ENCODE measurements at places on chromosomes 3 and 15.

- no peak for DNase-seq
These were observed 6.8 kb upstream of the PDCD6IP start for GRCh38 chr3:33791477-33792166.

GRCh38 chr15:25783134-25783533 lies 80.0 kb downstream of the ATP10A start:
- DNase-seq, result no peak

DNA sequence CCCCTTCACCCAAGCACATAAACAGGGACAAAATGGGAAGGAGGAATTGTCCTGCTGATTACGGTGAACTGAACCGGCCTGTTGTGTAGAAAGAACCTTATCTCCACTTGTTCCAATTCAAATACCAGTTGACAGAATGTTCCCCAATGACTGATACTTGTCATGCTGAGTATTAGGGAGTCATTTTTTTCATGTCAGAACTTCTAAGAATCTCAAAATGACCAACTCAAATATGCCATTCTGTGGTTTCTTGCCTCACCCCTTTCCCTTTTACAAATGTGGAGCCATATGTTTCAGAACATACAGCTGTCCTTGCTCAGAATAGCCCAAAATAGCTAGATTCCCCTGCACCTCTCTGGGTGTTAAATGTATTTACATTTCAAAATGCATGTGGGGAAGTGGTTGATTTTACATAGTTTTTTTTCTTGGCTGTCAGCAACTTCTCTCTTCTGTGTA lies 405.9 kb upstream of the TBL1XR1 start:
- no peak for DNase-seq

- DNase-seq, result no peak
These were observed 7.3 kb downstream of the DCUN1D1 start for GRCh38 chr3:182973047-182973446.

DNA sequence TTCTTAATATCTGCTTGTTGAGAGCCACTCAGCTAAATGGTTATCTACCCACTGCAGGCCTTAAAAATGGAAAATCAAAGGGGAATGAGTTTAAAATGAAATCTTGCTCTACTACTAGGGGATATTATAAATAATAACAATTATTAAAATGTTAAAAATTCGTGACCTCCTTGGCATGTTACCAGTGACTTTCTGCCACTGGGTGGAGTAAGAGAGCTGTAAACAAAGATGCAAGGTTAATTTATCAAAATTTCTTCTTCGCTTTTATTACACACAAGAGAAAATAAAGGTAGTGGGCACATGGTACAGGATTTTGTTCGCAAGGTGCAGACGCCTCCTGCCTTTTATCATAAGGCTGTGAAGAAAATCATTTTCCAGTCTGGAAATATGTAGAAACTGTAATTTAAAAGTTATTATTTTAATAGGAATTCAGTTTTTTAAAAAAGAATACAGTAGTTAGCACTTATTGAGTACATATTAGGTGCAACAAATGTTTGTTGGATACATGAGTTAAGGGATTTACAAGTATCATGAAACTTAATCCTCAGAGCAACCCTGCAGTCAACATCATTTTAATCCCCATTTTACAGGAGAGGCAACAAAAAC lies 272.6 kb downstream of the SUCLG2 start:
- DNase-seq, result no peak

- no peak for DNase-seq
These were observed 78.1 kb downstream of the ADCY5 start for GRCh38 chr3:123370819-123371218.

GRCh38 chr3:36434687-36435426 lies 54.6 kb downstream of the STAC start:
- no peak for DNase-seq

DNA sequence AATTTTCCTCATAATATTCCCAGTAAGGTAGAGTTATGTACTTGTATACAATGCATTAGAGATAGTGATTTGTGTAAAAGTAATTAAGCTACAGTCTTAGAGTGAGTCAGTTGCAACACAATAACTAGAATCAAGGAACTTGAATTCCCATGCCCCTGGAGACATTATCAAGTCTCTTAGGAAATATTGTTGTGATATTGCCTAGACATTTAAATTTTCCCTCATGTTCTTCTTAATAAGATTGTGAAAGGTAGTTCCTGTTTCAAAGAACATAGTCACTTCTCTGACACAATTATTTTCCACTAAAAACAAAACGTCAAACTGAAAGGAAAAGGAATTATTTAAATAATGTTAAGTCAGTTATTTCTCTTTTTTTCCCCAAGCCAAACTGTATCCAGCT lies 13.0 kb upstream of the ATP1B3 start:
- no peak for DNase-seq

DNA sequence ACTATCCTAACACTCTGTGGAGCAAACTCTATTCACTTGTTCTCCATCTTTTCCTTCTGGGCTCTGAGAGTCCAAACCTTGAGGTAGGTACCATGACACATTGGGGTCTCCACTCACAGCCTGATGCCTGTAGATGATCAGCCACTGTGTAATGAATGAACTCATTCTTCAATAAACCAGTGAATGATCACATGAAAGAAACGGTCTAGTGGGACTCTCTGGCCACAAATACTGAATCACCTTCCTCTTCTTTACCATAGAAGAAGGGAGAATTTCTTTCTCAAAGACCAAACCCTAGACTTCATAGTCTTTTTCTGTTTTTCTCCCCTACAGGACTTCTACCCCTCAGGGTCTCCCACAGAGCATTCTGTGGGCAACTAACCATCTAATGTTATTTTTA lies 20.5 kb upstream of the ABHD2 start:
- no peak for DNase-seq

DNA sequence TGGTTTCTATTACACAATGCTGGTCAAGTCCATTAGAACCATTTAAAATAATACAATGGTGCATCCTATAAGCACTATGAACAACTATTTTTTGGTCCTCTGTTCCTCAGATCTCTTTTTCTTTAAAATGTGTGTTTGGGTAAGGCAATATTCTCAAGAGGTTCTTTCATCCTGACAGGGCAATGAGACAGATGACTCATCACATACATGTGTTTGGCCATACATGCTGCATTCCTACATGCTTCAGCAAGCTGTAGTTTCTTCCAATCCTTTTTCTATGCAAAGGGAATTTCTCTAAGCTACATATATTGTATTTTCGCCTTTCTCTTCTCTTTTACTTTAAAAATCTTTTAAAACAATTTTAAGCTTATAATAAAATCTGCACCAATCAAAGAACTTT lies 52.7 kb downstream of the OTOL1 start:
- DNase-seq, result no peak

- DNase-seq, result no peak
These were observed 27.1 kb upstream of the LACTB start for GRCh38 chr15:63094495-63094931.

- no peak for DNase-seq
These were observed 70.7 kb downstream of the SEMA5B start for GRCh38 chr3:122956693-122957455.

GRCh38 chr3:172675441-172676193 lies 35.2 kb downstream of the NCEH1 start:
- no peak for DNase-seq

- DNase-seq, result no peak
These were observed 4.3 kb downstream of the SLCO3A1 start for GRCh38 chr15:91857772-91858171.

- DNase-seq, result no peak
These were observed 712.5 kb downstream of the MCTP2 start for GRCh38 chr15:94943888-94944287.

DNA sequence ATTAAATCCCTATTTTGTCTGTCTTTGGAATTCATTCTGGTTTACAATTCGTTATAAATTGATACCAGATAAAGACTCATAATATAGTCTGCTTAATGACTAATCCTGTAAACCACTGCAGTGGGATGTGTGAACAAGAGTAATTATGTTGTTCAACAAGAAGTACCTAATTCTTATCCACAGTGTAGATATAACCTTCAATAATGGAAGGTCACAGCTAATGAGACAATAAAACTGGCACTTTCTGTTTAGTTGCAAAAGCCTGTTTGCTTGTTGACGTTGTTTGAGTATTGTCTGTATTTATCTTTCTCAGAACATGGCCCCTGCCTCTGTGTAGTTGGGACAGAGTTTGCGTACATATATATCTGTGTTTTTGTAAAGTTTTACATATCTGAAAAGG lies 26.7 kb downstream of the PIAS1 start:
- no peak for DNase-seq

DNA sequence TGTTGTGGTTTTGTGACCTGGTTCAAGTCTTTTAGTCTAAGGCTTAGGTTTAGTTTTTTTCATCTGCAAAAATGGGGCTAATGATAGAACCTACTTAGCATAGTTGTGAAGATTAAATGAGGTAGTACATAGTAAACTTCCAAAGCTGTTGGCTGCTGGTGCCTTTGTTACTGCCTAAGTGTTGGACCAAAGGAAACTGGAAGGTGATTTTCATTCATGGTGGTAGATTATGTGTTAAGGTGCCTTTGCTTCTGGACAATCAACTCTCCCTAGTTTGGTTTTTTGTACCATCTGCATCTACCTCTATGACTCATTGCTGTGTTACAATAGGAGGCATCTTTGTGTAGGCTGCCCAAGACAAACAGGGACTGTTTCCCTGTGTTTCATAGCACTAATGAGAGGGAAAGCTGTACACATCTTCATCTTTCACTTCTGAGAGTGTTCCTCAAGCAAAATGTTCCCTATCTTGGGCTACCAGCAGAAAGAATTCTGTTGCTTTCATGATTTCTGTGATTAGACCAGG lies 3.2 kb downstream of the MAP2K1 start:
- no peak for DNase-seq

- peak; percentile 52 for DNase-seq
These were observed at the start of gene MCF2L2 for GRCh38 chr3:183428447-183429211. TSS of gene MCF2L2 (minus strand) at chr3:183428619. CDS start at chr3:183427977, 642 bp downstream.

DNA sequence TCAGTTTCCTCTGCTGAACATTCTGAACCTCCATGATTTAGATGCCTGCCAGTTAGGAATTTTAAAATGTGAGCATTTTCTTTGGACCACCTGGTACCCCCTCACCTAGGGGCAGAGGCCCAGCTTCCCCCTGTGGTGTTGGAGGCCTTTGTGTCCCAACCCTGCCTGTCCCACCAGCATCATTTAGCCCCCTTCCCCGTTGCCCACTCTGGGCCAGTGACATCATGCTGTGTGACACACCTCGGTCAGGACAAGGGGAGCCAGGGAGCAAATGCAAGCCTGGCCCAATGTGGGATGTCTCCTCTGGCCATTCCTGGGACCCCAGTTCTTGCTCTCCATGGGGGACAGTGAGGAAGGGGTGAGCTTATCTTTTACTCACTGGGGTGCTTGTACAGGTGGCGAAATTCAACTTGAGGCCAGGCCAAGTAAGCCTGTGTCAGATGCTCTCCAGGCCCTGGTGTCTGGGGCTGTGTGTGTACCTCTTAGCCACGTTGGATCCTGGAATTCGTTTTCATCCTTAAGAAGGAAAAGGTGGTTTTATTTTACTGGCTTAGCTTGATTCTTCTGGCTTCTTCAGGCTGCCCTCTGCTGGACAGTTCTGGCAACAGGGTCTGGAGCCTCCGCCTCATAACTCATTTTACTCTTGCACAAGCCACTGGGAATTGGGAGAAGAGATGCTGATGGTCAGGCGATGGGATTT lies 49.7 kb upstream of the MYZAP start:
- DNase-seq, result no peak

DNA sequence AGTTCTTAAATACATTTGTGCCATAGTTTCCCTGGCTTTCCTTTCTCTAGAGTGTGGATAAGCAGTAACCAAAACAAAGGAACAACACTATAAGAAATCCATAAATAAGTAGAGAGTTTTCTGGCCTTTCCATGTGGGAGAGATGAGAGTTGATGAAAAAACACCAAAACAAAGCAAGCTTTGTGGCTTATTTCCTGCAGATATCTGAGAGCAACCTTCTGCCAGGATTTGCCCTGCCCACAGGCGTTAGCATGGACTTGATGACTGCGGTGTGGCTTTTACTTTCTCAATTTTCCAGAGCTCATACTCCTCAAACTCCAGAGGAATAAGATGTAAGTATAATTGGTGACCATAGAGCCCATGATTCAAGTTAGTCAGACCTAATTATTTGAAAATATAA lies 194.9 kb downstream of the RAP2B start:
- no peak for DNase-seq

DNA sequence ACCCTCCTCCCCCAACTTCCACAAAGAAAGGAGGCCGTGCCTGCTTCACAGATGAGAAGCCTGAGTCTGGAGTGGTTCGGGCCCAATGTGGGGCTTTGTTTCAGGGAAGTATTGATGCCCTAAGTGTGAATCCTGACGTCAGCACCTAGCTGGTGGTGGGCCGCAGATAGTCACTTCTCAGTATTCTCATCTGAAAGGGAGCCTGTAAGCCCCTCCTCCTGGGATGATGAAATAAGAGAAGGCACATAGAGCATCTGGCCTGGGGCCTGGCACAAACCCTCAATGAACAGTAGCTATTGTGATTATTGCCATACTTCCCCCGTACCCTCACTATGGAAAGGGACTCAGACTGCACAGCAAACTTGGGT lies 24.8 kb downstream of the LINGO1 start:
- no peak for DNase-seq

DNA sequence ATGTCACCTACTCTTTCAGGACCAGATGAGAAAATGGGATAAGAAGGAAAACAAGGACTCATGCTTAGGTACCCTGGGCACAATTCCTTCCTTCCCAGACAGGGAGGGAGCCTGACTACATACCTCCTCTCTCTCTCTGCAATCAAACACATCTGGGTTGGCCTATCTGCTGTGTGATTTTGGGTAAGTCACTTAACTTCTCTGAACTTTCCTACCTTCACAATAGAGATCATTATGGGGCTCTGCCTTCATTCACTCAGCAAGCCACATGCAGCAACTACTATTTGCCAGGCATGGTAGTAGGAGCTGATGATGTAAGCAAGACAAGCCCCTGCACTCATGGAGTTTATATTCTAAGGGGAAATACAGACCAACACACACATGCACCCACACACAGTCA lies 251.2 kb downstream of the SHQ1 start:
- DNase-seq, result no peak

DNA sequence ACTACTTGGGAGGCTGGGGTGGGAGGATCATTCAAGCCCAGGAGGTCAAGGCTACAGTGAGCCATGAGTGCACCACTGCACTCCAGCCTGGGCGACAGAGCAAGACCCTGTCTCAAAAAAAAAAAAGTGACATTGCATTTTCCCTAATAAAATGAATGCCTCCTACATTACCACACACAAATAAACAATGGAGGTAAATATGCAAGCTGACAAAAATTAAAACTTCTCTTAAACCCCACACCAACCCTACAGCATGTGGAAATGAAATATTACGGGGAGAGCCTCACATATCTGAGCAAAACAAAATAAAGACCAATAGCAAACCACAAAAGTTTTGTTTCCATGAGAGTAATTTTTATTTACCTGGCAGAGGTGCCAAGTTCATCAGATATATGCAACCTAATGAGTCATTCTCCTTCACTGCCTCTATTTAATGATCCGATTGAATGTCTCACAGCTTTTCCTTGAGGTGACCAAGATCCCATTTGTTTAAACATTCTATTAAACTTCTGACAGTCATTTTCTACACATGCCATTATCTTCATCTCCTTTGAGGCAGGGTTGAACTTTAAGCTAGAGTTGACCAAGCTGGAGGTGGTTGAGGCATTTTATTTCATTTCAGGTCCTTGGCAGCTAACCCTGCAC lies 9.4 kb upstream of the CAV3 start:
- no peak for DNase-seq

GRCh38 chr3:130946882-130947281 lies 53.0 kb downstream of the ATP2C1 start:
- no peak for DNase-seq

Measured in stimulated activated CD8-positive, alpha-beta memory T cell treated with anti-CD3 and anti-CD28 coated beads, Interleukin-7, amount 100 ng/mL, for 1 hour (primary cell).